Temporal lobe (tissue), 4 donors: ENCODE measurements at places on chromosomes 5 and 9. TPM values are rescaled to one million over a fixed set of nuclear protein-coding genes. Genes with fewer than 3 reads are reported as not detected.

Gene GGTA1
- 1.7 TPM for total RNA-seq

Gene CDH12
- total RNA-seq = 23.1 TPM

Gene KCNN2
- 15.0 TPM for total RNA-seq

Gene NSA2
- 54.8 TPM for total RNA-seq
